ENCODE measurements at places on chromosomes 1 and 21. TPM values are rescaled to one million over a fixed set of nuclear protein-coding genes. Genes with fewer than 3 reads are reported as not detected.

Gene ZNF683
- total RNA-seq: not detected

Gene PLPPR4
- total RNA-seq: 158 TPM

Gene PEAR1
- 0.94 TPM for total RNA-seq

Gene TRIM45
- total RNA-seq: 8.5 TPM

All from parietal lobe (tissue), 2 donors.